Muscle of back (tissue), 13 donors: ENCODE measurements at places on chromosomes 1 and 21. TPM values are rescaled to one million over a fixed set of nuclear protein-coding genes. Genes with fewer than 3 reads are reported as not detected.

- DNase-seq, result no peak
Measured at GRCh38 chr1:27383039-27383605, at the start of gene CD164L2. CD164L2 (minus strand) TSS chr1:27383333; CDS start chr1:27383239, 94 bp downstream.

DNA sequence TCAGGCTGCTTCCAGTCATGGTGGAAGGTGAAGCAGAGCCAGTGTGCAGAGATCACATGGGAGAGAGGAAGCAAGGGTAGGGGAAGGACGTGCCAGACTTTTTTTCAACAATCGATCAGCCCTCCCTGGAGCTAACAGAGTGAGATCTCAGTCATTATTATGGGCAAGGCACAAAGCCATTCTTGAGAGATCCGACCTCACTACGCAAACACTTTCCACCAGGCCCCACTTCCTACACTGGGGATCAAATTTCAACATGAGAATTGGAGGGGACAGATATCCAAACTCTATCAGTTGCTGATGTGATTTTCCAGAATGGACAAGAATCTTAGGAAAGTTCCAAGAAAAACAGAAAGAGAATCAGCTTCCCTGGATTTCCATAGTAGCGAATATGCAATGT lies 60.5 kb downstream of the BACE2 start:
- no peak for DNase-seq

DNA sequence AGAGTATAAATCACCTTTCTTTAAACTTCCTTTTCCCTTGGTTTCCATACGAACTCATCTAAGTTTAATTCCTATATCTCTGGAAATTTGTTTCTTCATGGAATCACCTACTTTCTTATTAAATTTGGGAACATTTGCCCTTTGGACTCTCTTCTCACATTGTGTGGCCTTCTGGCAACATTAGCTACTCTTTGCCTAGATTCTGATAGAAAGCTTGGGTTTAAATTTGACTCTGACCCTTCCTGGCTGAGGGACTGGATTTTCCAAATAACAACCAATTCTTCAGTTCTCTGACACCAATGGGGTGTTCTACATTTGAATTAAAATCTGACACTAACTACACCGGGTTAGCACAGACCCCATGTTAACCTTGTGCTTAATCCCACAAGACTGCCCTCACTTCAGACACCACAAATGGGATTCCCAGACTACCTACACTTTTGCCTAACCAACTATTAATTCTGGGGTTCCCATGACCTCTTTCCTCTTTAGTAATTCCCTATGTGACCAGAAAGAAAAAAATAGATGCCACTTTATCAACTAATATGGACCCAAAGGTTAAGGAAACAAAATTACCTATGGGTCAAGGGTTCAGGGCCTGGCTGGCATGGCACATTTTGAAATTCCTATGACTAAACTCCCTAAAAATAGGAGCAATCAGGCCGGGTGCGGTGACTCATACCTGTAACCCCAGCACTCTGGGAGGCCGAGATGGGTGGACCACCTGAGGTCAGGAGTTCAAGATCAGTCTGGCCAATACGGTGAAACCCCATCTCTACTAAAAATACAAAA lies 9.7 kb upstream of the THEM4 start:
- no peak for DNase-seq

DNA sequence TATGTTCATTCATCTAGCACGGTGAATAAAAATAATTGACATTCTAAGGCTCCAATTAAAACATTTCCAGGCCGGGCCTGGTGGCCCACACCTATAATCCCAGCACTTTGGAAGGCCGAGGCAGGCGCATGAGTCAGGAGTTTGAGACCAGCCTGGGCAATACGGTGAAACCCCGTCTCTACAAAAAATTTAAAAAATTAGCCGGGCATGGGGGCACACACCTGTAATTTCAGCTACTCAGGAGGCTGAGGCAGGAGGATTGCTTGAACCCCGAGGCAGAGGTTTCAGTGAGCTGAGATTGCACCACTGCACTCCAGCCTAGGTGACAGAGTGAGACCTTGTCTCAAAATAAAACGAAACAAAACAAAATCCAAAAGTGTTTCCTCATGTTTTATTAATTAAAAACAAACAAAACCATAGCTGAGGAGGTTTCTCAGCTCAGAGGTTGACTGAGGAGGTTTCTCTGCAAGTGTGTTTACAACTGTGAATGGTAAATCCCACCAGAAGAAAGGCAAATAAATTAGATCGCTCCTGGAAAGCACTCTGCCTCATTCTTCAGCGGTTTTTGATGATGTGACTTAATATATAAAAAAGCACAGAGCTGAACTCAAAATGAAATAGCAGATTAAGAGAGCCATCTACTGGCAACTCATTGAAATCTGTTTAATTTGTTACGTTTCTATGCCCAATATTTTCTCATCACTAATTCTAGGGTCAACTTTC lies 37.7 kb upstream of the ATG4C start:
- peak; percentile 60 for DNase-seq

- no peak for DNase-seq
Measured at GRCh38 chr1:214901718-214902117, 180.8 kb upstream of the KCNK2 start.

GRCh38 chr1:9699361-9699760 lies 47.8 kb downstream of the PIK3CD start:
- no peak for DNase-seq

AKR7A3 gene
- 0.46 TPM for polyA plus RNA-seq

EFNA3 gene
- polyA plus RNA-seq, result 2.3 TPM

DNA sequence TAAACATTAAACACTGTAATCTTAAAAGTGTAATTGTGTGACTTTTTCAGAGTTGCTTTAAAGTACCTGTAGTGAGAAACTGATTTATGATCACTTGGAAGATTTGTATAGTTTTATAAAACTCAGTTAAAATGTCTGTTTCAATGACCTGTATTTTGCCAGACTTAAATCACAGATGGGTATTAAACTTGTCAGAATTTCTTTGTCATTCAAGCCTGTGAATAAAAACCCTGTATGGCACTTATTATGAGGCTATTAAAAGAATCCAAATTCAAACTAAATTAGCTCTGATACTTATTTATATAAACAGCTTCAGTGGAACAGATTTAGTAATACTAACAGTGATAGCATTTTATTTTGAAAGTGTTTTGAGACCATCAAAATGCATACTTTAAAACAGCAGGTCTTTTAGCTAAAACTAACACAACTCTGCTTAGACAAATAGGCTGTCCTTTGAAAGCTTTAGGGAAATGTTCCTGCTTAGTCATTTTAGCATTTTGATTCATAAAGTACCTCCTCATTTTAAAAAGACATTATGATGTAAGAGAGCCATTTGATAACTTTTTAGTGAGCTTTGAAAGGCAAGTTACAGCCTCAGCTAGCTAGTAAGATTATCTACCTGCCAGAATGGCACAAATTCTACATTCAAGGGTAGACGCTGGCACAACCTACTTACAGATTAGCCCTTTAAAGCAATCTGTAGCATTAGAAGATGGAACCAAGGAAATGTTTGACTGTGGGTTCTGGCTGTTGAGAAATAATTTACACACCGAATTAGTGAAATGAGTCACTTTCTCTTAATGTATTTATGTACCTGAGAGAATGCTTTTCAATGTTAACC lies 9.4 kb downstream of the SOD1 start:
- no peak for DNase-seq

- no peak for DNase-seq
Measured at GRCh38 chr1:246182149-246182851, 324.8 kb downstream of the SMYD3 start.

GRCh38 chr21:35609263-35609662 lies 451.1 kb downstream of the SETD4 start:
- DNase-seq, result no peak

- no peak for DNase-seq
Measured at GRCh38 chr1:21587602-21587953, 78.4 kb downstream of the ALPL start.

- no peak for DNase-seq
Measured at GRCh38 chr1:202343652-202344349, 2.1 kb upstream of the UBE2T start.

TRAF3IP3 gene
- 1.9 TPM for polyA plus RNA-seq

ZNF281 gene
- polyA plus RNA-seq, result 14.0 TPM

DNA sequence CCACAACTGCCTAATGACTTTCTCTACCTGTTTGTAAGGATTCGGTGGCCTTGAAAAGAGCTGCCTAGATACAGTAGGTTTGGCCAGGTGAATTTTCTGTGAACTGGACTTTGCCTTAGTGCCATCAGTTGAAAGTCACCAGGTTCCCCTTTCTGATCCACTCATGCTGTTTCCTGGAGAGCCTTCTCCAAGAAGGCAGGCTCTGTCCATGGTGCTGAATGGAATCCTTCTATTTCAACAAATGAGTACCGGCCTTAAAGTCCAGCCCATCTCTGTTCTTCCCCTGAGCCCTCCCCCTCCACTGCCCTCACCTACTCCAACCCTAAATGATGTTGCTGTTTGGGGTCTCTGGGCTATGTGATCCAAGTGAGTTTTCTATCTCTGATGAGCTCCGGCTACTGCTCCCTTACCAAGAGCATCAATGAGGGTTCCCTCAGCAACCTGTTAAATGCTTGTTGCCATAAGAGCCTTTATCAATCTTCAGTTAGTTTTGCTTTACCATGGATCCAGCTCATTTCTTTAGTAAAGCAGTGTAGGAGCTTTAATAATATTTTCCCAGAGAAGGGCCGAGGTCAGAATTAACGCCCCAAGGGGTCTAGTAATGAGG lies 500.4 kb downstream of the PTPRU start:
- peak; percentile 64 for DNase-seq

PTPRC gene
- polyA plus RNA-seq, result 6.5 TPM

GRCh38 chr1:170520601-170521000 lies 11.4 kb upstream of the GORAB start:
- no peak for DNase-seq

GRCh38 chr1:3049905-3050304 lies 19.1 kb upstream of the PRDM16 start:
- no peak for DNase-seq

GRCh38 chr1:155940993-155941844 lies at the start of gene RXFP4:
RXFP4 (plus strand) TSS chr1:155941638; CDS start chr1:155941710, 72 bp downstream.
- DNase-seq, result no peak

DNA sequence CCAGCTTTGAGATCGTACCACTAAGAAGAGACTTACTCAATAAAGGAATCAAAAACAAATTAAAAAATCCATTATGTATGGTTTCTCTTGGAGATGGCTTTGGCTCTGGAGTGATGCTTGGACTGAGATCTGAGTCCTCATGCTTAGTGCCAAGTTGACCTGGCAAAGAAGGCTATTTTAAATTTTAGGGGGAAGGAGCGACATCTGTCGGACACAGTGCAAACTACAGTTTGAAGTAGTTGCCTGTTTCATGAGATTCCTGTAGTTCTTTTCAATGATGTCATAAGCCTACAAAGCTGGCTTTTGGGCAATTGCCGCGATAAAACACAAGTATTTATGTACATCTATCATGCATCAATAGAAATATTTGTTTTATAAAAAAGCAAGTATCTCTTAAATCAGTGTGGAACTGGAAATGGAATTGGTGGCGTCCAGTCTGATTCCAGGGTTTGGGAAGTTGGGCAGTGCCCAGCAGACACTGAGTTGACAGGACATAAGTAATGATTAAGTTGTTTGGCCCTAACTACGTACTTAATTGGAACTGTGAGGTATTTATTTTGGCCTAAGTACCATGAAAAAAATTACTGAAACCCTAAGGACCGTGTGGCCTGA lies 50.0 kb downstream of the TBCE start:
- DNase-seq, result peak; percentile 73

GRCh38 chr21:44285138-44285992 lies at the start of gene AIRE:
AIRE (plus strand) TSS chr21:44285876; CDS start chr21:44286007, 131 bp downstream.
- no peak for DNase-seq

DNA sequence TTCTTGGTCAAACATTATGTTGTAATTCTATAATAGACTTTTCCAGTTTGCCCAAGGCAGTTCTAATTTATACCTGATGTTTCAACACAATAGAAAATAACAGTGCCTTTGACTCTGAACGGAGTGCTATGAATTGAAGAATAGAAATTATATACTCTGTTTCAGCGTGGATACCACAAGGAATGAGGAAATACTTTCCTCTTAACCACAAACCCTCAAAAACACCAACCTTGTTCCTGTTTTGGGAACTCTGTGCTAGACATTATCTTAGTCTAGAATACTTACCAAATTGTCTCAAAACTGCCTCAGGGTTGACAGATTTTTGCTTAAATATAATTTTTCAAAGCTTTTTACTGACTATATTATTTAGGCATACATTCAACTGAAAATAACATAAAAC lies 1629.3 kb downstream of the MRPL39 start:
- peak; percentile 5 for DNase-seq

GRCh38 chr1:231603598-231604275 lies 22.9 kb upstream of the DISC1 start:
- DNase-seq, result peak; percentile 76

DNA sequence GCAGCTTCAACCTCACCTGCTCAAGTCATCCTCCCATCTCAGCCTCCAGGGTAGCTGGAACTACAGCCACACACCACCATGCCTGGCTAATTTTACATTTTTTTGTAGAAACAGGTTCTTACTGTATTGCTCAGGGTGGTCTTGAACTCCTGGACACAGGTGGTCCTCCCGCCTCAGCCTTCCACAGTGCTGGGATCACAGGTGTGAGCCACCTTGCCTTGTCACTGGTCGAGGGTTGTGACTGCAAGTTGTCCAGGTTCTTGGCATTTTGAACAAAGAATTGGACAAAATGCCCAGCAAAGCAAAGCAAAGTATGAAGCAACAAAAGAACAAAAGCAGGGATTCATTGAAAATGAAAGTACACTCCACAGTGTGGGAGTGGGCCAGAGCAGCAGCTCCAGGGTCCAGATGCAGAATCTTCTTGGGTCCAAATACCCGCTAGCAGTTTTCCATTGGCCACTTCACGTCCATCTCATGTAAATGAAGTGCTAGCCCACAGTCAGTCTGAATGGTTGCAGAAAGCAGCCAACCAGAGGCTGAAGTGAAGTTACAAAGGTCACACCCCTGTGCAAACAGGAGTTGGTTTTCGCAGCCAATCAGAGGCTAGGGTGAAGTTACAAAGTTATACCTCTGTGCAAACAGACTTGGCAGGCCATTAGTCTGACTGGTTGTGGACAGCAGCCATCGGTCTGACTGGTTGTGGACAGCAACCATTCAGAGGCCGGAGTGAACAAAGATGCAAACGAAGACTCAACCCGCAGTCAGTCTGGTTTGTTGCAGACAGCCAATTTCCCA lies 109.5 kb upstream of the KIF26B start:
- no peak for DNase-seq

DNA sequence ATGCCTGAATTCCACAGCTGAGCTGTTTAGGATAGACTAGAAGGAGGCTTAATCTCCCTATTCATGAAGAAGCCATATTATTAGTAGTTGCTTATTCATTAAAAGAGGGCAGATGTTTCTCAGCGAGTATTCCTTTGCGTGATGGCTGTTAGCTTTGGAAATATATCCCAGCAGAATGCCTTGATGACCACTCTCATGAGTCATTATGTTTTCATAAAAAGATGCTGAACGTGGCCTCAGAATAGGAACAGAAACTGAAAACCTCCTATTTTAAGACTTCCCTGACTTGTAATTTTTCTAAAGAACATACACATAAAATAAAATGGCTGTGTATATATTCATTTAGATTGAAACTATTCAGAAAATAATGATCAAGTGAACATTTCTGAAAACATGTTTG lies 9.6 kb upstream of the PLA2G4A start:
- DNase-seq, result no peak

LCA5L gene
- 0.51 TPM for polyA plus RNA-seq
